ENCODE measurements at places on chromosomes 5 and 9.

DNA sequence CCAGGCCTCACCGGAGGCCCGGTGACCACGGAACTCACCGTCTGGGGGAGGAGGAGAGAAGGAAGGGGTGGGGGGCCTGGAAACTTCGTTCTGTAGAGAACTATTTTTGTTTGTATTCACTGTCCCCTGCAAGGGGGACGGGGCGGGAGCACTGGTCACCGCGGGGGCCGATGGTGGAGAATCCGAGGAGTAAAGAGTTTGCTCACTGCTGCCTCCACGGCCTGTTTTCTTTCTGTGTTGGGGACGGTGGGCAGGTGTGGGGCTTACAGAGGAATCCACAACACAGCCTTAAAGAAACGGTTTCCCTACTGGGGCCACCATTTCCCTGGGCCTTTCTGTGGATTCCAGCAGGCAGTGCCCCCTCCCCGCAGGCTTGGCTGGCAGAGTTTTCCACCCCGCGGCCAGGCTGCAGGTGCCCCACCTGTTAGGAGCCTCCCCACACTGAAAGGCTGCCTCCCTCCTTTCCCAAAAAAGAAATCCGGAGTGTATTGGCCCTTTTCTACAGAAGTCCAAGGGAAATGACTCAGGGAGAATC, 80.8 kb downstream of the NTNG2 start:
- no peak for DNase-seq

DNA sequence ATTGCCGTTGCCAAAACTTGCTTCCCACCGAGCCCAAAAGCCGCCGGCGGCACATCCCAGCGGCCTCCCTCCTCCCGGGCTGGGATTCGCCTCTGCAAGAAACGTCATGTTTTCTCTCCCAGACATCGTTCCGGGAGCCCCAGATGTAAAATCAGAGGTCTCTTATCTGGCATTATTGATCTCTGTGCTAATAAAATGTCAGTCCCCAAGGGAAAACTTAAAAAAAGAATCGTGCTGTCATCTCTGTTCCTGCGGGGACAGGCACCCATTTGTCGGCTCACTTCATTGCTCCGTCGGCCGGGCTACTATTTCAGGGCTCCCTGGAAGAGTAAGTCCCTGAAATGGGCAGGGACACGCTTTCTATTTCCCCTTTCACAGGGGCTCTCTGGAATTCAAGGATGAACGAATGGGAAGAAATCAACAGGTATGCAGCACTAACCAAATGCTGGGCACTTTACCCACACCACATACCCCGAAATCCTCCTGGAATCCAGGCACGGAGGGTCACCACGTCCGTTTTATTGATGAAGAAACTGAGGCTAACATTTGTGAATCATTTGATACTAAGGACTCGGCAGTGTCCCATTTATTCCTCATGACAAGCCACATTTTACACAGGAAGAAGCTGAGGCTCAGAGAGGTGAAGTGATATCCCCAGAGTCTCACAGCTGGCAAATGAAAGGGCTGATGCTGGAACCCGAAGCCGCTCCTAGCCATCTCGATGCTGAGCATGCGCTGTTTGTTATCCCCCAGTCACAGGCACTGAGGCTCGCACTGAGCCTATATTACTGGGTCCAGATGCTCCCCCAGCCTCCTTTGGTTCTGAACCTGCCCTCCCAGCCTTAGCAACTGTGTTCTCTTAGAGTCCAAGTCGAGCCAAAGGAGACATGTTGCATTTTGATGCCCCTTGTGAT, 35.7 kb upstream of the MSX2 start:
- DNase-seq: no peak

GRCh38 chr9:4225291-4226028, 74.4 kb downstream of the GLIS3 start:
- no peak for DNase-seq

DNA sequence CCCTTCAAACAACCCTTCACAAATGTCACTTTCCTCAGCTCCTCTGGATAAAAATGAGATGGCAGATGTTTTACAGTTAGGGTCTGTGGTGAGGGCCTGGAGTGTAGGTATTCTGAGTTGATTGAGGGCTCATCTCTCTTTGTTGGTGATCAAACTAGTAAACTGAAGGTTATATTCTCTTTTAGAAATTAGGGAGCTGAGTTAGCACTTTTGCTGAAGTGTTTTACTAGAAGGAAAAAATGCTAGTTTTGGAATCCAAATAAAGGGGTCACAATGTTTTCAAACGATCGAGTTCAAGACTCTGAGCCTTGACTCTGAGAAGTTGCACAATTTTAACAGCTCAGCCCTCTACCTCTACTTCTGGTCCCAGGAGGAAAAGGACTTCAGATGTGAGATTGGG, 23.4 kb downstream of the RHOBTB3 start:
- DNase-seq: no peak

DNA sequence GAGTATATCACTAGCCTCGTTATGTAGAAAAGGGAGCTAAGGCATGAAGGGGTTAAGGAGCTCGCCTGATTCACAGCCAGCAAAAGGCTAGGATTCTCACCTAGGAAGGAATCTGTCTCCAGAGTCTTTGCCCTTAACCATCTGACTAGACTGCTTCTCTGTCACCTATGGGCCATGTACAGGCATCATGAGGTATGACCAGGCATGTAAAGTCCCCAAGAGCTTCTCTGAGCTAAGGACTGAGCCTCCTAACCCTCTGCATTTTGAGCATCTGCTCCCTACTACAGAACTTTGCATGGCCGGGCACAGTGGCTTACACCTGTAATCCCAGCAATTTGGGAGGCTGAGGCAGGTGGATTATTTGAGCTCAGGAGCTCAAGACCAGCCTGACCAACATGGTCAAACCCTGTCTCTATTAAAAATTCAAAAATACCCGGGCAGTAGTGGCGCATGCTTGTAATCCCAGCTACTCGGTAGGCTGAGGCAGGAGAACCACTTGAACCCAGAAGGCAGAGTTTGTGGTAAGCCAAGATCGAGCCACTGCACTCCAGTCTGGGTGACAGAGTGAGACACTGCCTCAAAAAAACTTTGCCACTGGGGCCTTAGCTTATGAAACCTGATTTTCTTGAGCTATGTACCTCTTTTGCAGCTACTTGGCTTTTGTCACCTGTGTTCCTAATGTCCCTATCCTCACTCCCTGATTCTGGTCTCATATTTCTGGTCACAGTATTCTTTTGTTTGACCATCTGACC, 33.2 kb upstream of the IL7R start:
- no peak for DNase-seq

DNA sequence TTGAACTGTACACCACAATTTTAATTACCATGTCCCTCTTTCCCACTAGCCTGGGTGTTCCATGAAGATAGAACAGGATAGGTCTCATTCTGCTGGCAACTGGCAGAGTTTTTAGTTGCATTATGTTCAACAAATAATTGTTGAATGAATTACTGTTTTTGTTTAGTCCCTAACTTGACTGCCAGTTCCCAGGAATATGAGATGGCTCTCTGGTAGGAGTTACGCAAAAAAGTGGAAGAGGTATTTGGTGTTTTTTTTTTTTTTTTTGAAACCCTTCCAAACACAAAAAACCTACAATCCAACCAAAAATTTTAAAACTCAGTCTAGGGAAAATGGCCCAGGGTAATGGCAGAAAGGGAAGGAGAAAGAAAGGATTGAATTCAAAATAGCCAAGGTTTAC, 153.6 kb downstream of the GNAQ start:
- no peak for DNase-seq

All from CD4-positive, alpha-beta T cell treated with Interleukin-15 for 4 hours (primary cell).